Stimulated activated CD4-positive, alpha-beta T cell treated with anti-CD3 and anti-CD28 coated beads, Interleukin-1b, Interleukin-23, amount 100 ng/mL, for 1 hour (primary cell): ENCODE measurements at places on chromosomes 1 and 21.

GRCh38 chr1:58983633-58984245 is 199.9 kb upstream of the JUN start:
- DNase-seq, result no peak

DNA sequence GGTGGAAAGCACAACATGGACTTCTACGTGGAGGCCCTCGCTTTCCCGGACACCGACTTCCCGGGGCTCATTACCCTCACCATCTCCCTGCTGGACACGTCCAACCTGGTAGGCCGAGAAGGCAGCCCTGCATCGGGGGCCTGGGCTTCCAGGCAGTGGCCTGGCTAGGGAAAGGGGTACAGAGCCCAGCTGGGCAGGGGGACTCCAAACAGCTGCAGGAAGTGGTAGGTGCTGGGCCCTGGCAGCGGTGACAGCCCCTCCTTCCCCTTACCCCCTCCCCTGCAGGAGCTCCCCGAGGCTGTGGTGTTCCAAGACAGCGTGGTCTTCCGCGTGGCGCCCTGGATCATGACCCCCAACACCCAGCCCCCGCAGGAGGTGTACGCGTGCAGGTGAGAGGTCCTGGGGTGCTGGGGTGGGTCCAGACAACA is 30.0 kb upstream of the PADI6 start:
- DNase-seq, result no peak

DNA sequence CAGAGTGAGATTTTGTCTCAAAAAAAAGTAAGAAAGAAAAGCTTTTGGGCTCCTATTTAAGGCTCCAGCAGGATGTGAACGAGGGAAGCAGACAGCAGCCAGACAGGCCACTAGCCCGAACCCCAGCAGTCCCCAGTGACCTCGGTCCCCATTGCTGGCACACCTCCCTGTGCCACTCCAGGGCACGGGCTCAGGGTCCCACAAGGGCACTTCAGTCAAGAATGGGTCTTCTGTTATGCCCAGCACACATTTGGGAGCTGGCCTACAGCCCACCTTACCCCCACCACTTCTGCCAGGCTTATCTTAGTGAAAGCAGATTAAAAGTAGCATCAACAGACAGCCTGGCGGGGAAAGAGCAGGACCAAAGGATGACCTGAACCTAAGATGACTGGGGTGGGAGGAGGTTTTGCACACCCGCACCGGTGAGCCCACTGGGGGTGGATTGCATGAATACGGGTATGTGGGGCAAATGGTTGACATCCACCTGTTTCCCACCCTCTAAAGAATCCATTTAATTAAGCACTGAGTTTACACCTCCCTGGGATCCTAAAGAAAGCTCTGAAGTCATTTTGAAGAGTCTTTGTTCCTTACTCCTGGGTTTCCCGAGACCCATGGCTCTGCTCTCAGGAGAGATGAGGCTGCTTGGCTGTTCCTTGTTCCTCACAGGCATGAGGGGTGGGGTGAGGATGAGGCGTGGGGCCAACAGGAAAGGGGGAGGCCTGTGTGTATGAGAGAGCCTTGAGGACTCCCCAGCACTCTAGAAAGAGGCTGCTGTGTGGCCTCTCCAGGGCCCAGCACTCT is 4.7 kb downstream of the CHI3L1 start:
- DNase-seq, result no peak

DNA sequence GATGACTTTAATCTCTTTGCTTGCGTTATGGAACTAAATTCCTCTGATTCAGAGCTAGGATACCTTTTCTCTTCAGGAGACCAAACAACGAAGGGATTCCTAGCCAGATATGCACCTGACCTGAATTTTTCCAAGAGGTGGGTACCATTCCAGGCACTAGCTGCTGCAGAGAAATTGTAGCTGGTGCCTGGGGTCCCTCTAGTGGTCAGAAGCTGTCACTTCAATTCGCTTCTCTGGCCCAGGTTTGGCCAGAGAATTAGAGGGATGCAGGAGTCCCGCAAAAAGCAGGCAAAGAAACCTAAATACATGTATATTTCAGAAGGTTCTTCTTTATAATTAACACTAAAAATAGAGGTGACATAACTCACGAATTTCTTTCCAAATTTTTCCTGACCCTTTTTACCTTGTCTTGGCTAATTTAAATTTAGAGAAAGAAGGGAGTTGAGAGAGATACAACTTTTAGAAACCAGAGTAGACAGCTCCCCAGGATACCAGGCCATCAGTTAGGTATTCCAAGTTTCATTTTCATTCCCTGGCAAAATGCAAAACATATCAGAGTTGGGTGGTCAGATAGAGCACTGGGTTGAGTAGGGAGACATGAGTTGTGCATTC is 9.6 kb downstream of the ACKR1 start:
- no peak for DNase-seq

DNA sequence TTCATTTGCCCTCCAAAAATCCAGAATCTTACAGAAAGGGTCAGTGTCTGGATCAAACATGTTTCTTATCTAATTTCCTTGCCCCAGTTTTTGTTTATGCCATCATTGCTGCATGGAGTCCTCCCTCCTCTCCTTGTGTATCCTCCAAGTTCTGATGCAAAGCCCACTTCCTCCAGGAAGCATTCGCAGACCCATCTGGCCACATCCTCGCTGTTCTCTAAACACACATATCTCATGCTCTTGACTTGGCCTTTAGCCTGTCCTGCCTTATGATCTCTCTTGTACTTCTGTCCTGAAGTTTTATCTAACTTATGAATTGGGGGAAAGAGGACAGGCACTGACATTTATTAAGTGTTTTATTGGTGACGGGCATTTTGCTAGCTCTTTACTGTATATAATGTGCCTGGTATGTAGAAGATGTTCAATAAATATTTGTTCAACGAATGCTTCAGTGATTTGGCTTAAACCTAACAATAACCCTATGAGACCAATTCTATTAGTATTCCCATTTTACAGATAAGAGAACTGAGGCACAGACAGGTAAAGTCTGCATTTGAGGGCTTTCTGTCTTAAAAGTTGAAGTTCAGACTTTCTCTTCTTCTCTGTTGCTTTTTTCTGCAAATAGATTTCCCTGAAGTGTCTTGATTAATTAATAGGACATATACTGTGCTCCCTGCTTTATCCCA is 19.2 kb upstream of the ID3 start:
- DNase-seq, result no peak

DNA sequence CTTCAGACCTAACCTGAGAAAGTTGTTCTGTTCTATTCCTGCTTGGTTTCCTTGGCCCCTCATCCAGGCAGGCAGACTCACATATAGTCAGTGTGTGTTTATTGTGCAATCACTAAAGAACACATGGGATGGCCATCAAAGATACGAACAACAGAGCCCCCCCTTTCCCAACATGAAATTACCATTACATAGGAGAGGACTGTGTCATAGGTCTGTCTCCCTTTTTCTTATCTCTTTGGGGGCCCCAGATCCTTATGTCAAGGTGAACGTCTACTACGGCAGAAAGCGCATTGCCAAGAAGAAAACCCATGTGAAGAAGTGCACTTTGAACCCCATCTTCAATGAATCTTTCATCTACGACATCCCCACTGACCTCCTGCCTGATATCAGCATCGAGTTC is 21.6 kb downstream of the SYT11 start:
- no peak for DNase-seq

DNA sequence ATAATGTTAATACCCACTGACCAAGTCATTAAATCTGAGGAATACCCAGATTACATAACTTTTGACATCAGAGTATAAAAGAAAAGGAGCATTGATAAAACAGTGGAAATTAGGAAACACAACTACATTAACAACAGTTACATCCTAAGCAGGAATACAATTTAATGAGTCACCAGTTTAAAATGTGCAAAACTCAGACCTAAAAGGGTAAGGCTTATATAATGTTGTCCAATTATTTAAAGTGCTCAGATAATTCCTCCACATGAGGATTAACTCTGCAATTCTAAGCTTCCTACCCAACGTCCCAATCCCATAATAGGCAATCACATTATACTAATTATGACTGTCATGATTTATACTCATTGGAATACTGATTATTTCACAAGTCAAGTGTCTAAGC is 50.5 kb downstream of the ABL2 start:
- DNase-seq, result no peak

DNA sequence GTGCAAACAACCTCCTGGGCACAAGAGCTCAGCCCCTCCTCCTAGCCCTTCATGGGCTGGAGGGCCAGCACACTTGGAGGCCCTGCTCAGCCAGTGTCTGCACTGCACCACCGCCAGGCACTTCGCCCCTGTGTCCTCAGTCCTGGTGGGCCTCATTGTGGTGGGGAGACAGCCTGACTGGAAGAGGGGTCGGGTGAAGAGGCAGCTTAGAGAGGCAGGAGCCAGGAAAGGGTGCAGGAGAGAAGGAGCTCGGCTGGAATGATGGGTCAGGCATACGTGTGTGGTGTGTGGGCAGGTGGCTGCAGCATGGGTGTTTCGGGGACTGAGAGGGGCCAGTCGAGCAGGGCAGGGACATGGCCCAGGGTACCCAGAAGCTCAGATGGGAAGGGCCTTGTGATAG is 4.1 kb downstream of the WNT3A start:
- no peak for DNase-seq

DNA sequence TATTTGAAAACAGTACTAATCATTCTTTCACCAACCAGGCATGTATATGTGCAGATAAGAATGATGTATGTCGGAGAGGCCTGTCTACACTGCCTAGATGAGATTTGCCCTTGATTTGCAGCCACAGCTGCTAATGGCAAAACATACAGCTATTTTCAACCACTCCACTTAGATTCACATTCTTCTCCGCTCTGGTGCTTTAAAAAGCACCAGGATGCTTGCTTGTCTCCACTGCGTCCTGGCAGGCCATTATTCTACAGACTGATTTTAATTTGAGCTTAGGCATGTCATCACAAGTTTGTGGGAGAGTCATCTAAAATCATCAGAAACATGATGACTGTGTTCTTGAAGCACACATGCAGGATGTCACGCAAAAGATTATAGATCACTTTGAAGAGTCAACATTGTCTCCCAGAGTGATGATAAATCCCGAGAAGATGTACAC is 119.0 kb upstream of the NRIP1 start:
- DNase-seq, result no peak

GRCh38 chr1:98690576-98690975 is 29.1 kb downstream of the SNX7 start:
- no peak for DNase-seq

- DNase-seq, result no peak
These were observed 143.2 kb downstream of the MIS18A start for GRCh38 chr21:32135401-32136363.

DNA sequence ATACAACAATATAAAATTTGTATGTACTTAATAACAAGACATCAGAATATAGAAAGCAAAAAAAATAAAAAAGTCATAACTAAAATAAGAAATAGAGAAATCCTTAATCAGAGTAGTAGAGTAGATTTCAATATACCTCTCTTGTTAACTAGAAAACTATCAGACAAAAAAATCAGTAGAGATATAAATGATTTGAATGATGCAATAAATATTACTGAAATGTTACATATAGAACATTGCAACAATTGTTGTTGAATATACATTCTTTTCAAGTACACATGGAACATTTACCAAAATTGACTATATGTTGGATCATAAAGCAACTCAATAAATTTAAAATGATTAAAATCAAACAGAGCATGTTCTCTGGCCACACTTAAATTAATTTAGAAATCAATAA is 31.9 kb upstream of the ADAR start:
- DNase-seq, result no peak

DNA sequence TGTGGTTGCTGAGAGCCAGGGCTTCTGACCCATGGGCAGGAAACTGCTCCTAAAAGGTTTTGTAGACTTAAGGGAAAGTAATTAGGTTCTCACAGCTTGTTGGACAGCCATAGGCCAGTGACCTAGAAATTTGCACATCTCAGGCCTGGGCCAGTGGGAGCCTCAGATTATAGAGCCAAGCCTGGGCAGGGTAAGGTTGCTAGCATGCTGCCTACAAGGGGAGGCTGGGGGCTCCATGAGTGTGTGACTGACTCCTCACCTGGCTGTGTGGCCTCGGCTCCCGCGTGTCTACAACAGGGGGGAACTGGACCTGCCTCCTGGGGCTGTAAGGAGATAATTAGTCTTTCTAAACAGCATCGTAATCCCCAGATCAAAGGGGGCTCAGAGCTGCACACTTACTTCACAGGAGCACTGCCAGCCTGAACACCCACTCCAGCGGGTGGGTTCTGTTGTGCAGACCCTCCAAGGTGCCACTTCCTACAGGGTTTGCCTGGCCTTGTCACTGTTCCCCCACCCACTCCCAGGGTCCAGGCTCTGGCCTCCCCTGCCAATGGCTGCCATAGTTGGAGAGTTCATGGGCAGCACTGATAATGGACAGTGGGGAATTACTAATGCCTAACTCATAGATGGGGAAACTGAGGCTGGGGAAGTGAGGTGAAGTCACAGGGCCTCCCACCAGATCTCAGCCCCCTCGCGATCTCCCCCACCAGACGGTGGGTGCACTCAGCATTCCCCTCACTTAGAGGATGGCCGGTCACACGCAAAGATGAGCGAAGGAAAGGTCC is 230.4 kb upstream of the TMEM51 start:
- no peak for DNase-seq

- DNase-seq, result no peak
These were observed 63.1 kb downstream of the ZNF281 start for GRCh38 chr1:200346700-200347099.

DNA sequence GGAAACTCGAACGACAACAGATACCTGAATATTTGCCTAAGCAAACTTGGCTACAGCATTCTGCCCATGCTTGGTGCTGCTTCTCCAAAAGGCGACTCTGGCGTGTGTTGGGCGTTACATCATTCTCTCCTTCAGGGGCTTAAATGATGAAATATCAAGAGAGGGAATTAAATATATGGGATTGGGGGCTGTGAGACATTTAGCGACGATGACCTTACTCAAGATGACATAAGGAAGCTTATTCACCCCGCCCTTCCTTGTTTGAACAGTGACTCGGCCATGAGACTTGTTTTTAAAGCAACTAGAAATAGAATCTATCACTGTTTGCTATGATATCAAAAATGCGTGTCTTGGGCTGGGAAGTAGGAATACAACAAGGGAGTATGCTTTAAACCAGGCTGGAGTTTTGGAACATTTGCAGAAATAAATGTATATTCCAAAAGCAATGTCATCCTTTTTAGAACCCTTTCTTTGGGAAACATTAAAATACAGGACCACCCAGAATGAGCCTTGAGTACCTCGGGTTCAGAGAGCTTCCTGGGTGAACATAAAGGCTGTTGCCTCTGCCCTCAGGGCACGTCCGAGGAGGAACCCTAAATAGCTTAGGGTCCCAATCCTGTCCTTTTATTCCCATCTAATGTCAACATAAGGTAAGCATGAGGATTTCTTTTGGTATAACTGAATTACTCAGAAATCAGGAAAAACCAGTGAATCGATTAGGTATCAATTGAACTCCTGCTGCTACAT is 123.3 kb upstream of the SLC45A1 start:
- no peak for DNase-seq

DNA sequence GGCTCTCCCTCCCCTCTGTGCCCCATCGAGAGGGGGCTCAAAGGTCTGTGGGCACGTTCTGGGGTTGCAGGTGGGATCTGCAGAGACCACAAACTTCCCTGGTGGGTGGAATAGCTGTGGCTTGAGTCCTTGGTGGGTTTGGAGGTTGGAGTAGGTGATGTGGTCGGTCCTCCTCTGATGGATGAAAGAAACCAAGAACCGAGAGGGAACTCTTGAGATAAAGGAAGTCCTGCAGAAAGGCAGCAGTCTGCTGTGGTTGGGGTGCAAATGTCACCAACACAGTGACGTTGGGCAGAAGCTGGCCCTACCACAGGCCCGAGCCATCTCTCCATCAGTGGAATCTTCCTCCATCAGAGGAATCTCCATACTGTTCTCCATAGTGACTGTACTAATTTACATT is 171.8 kb downstream of the FCRL5 start:
- DNase-seq, result no peak
